ENCODE measurements at places on chromosomes 4 and X.

GRCh38 chr4:178823673-178824295, 1381.5 kb upstream of the AGA start:
- DNase-seq, result no peak

GRCh38 chr4:139214039-139214534, 37.1 kb upstream of the ELF2 start:
- no peak for DNase-seq

GRCh38 chr4:94802091-94802490, 44.3 kb downstream of the BMPR1B start:
- no peak for DNase-seq

GRCh38 chrX:40176351-40177116, 78.8 kb upstream of the BCOR start:
- no peak for DNase-seq

- no peak for DNase-seq
Measured at GRCh38 chr4:158523990-158524535, 2.4 kb downstream of the RXFP1 start.

- no peak for DNase-seq
Measured at GRCh38 chr4:72531768-72532290, 37.2 kb downstream of the ADAMTS3 start.

DNA sequence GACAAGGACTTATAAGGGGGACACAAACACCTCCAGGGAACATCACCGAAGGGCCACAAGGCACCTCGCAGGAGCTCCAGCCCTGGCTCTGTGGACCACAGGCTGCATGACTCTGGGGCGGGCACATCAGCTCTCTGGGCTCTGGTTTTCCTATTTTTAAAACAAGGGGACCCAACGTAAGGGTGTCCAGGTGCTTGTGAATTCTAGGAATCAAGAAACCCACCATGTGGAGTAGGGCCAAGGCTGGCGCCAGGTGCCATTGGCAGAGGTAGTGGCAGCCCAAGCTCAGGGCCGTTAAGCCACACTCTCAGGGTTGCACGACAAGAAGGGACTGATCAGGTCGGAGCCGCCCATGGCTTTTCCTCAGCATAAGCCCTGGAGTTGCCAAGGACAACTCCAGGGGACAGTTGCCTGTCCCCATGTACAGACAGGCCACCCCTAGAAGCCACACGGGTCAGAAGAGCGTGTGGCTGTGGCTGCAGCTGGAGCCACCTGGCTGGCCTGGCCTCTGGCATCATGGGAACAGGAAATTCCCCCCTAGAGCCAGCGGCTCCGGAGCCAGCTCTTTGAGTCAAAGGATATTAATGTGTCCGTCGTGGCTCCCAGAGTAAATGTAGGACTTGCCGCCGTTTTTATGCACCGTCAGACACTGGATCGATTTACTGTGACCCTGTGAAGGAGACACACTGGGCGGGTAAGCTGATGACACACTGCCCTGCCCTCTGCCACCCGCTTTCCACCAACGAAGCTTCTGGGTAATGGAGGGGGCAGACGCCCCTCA, 32.5 kb downstream of the WDR1 start:
- no peak for DNase-seq

DNA sequence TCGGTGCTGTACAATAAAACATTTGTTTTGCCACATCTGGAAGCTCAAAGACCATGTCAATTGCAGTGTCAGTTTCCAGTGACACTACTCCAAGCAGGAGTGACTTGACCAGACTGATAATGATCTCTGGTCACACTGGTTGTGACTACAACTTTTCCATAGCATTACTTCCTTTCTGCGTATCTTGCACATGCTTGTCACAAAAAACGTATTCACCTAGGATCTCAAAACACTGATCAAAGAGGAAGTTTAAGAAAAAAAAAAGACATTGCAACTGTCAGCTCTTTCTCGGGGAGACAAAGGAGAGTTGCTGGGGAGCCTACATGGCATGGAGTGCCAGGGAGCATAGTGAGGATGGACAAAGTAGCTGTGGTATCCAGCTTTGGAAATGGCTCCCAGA, 60.6 kb downstream of the OPHN1 start:
- DNase-seq, result no peak

DNA sequence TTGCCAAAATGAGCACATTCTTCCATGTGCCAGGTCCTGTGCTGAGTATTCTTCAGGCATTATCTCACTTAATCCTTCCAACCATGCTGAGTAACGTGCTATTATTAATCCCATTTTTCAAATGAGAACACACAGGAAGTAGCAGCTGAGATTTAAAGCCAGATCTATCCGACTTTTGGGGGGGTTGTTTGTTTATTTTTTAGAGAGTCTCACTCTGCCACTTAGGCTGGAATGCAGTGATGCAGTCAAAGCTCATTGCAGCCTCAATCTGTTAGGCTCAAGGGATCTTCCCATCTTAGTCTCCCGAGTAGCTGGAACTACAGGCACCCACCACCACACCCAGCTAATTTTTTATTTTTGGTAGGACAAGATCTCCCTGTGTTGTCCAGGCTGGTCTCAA, 55.5 kb upstream of the TRIM2 start:
- no peak for DNase-seq

DNA sequence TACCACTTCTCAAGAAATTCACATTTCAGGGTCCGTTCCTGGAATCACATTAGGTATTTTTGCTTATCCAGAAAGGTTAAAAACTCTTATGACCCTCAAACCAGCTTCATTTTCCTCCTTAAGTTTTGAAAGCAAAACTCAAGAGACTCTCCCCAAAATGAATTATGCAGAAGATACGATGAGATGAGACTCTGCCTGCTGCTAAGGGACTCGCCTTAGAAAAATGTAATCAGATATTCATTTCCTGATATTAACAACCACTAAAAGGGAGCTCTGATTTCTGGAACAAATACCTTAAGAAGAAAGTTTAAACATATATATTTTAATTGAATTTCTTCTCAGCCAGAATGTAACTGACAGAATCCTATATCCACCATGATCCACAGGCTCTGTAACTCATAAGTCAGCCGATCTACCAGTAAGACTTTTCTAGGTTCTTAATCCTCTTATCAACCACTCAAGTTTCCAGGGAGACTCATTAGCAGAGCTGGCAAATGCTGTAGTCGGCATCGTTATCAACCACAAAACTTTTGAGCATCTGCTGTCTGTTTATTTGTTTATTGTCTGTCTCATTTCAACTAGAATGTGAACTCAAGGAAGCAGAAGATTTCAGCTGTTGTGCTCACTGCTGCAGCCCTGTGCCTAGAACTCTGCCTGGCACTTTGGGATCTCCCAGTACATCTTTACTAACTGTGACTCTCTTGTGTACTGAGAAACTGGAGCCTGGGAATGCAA, 112.5 kb downstream of the LDB2 start:
- DNase-seq, result no peak

- DNase-seq, result no peak
Measured at GRCh38 chrX:120536061-120536460, 24.7 kb downstream of the CUL4B start.

DNA sequence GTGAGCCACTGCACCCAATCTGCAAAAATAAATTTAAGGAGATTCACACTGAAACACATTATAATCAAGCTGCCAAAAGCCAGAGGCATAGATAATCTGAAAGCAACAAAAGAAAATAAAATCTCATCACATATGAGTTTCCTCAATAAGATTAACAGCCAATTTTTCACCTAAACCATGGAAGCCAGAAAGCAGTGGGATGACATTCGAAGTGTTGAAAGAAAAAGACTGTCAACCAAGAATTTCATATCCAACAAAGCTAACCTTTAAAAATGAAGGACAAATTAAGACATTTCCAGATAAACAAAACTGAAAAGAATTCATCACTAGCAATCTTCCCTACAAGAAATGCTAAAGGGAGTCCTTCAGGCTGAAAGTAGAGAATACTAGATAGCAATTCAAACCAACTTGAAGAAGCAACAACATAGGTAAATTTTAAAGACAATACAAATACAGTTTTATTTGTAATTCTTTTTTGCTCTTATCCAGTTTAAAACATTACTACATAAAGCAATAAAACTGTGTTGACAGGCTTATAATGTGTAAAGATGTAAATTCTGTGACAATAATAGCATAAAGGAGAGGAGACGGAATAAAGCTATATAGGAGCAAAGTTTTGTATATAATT, 23.1 kb upstream of the KLHL8 start:
- no peak for DNase-seq

DNA sequence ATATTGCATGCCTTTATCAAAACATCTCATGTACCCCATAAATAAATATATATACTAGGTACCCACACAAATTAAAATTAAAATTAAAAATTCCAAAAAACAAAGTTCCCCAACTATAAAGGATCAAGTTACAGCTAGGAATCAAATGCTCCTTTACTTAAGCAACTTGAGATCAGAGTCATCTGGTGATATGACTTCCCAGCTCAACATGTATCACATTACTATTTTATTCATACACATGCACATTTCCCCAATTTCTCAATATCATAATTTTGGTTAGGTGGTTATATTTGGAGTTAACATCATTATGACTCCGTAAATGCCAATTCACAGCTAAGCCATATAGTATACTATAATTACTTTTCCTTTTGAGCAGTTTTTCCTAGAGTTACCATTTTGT, 60.9 kb downstream of the CLOCK start:
- DNase-seq, result no peak

GRCh38 chr4:1839282-1839681, 16.7 kb downstream of the LETM1 start:
- no peak for DNase-seq

- no peak for DNase-seq
Measured at GRCh38 chr4:22712529-22712928, 19.8 kb downstream of the GBA3 start.

GRCh38 chr4:80279751-80280150, 13.3 kb downstream of the FGF5 start:
- DNase-seq, result no peak

- no peak for DNase-seq
Measured at GRCh38 chrX:22383988-22384387, 111.3 kb downstream of the CBLL2 start.

DNA sequence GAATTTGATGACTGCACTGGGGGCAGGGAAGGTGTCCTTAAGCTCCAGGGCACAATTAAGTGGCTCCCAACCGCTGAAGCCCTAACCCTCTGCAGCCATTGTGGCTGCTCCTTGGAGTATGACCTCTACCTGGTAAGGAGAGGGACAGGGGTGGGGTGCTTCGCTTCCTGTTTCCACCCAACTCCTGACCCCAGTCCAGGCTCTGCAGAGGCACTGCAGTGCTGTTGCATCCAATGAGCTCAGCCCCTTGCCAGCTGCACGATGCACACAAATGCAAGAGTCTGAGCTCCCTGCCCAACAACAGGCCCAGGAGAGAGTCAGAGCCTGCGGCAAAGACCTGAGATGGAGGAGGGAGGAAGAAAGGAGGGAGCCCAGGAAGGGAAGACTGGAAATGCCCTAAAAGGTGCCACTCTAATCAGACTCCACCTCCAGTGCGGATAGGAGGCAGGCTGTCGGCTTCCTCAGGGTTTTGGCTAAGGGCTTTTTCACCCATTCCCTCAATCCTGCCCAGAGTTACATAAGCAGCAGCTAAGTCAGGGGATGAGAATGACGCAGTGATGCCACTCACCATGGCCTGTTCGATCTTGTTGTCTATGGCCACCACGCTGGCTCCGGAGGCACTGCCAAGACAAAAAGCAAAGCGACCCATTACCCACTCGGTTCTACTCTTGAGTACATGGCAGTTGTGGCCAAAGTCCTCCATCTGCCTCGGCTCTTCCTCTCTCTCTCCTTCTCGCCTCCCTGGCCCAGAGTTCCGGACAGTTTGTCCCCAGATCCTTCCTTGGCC, 60.1 kb downstream of the TSC22D3 start:
- no peak for DNase-seq

DNA sequence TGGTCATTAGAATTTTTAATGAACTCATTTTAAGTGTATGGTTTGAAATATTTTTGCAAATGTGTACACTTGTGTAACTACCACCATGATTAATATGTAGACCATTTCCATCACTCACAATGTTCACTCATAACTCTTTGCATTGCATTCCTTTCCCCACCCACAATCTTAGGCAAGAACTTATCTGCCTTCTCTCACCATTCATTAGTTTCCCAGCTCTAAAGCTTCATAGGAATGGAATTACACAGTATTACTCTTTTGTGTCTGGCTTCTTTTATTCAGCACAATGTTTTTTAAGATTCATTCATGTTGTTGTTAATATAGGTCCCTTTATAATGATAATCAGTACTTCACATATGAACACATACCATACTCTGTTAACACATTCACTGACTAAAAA, 106.1 kb downstream of the ARAP2 start:
- no peak for DNase-seq

- no peak for DNase-seq
Measured at GRCh38 chr4:52848254-52848653, 13.9 kb upstream of the RASL11B start.

Measured in NCI-H2107 (cell line).